Right ventricle myocardium inferior (tissue), 1 donor: ENCODE measurements at places on chromosomes 1 and 21.
A peak's percentile ranks its signal among the peaks of the same experiment; 100 is the strongest.

DNA sequence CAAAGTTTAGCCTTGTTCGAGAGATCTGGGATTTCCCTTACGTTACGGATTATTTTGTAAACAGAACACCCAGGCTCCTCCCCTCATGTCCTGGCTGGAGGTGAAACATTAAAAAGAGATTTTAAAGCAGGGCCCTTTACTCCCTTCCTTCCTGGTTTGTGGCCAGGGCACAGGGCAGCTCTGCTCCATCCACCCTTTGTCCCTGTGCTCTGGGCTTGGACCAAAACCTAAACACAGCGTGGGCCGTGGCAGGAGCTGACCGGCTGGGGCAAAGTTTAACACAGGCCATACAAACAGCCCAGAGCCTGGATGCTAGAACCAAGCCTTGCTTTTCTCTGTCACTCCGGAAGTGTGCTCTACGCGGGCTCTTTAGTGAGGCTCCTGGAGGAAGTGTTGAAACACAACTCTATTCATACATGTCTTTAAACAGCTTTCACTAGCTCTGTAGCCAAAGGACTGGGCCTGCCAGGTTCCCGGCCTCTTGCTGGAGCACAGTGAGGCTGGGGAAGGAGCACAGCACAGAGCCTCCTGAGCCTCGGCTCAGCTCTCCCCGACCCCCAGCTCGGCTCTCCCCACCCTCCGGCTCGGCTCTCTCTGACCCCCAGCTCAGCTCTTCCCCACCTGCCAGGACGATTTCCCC lies 84.7 kb downstream of the PDE9A start:
- peak; percentile 66 for DNase-seq

DNA sequence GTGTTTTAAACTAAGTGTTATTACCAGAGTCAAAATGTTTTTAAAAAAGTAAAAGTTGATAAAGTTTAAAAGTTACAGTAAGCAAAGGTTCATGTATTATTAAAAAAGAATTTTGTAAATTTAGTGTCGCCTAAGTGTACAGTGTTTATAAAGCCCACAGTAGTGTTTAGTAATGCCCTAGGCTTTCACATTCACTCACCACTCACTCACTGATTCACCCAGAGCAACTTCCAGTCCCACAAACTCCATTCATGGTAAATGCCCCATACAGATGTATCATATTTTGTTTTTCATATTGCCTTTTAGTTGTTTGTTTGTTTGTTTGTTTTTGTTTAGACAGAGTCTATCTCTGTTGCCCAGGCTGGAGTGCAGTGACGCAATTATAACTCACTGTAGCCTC lies 353.8 kb upstream of the PTBP2 start:
- no peak for DNase-seq

DNA sequence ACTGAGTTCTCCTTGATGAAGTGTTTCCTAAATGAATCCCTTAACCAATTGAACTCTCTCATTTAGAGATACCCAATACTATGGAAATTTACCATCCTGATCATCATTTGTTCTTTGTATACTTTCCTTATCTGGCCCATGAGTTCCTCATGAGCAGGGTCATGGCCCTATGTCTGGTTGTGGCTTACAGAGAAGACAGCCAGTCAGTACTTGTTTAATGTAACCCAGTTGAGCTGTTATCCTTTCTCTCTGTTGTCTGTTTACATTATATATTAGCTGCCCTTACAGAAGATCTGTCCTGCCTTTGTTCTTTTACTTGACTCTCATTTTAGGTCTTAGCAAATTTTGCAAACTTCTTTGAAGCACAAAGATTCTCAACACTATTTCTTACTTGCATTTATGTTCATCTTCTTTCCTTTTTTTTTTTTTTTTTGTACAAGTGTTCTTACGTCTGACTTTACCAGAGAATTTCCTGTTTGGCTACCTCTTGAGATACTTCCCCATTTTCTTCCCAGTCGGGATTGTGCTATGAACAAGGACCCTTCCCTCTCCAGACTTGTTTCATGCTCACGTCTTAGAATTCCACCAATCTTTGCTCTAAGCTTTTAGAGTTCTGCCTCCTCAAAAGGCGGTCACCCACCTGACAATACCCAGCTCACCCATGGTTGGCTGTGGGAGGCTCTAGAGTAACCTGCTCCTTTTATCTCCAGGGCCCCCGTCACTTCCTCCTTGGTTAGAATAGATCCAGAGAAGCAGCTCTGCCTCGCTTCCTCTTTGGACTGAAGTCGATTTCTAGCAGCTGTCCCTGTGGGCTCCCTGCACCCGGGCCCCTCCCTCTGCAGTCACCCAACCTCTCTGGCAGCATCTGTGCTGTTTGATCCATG lies 53.6 kb upstream of the RUNX1 start:
- DNase-seq, result peak; percentile 74

DNA sequence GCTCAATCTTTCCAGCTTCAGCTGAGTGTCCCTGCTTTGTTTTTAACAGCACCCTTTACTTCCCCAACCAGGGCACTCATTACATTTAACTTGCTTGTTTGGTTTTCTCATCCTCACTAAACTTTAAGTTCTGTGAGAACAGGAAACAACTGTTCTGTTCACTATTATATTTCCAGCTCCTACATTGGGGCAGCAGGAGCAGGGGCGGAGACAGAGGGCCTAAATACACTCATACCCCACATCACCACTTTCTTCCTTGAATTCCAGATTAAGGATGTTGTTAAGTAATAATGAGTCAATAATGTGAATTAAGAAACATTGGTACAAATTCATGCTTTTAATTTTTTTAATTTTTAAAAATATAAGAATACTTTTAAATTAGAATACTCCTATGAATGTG lies 6.0 kb downstream of the DRAM2 start:
- DNase-seq, result no peak

DNA sequence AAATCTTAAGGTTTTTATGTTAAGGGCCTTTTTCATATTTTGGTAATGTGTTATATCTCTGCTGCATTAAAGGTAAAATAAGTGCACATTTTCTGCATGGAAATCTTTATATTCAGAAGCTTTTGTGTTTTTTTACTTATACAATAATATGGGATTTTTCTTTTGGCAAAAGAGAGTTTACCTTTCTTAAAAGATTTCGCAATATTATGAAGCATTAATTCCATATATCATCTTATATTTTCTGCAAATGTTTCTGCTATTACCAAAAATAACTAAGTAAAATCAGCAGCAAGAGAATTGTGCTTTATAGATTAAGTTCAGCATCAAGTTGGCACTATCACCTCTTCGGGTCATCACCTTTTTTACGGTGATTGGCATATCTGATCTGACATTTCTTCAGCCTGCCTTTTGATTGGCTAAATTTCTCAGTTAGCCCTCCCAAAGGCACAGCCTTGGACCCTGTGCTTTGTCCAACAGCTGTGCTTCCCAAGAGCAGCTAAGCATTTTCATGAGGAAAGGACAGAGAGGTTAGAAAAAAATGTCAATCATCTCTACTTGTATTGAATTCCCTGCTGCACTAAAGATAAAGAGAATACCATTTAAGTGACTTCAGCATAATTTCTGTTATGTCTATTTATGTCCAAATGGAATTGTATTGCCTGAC lies 767.1 kb upstream of the PRMT6 start:
- no peak for DNase-seq
